ENCODE measurements at places on chromosomes 1 and 21.

- DNase-seq: no peak
Observed at GRCh38 chr1:215844266-215844665, 277.2 kb downstream of the KCTD3 start.

DNA sequence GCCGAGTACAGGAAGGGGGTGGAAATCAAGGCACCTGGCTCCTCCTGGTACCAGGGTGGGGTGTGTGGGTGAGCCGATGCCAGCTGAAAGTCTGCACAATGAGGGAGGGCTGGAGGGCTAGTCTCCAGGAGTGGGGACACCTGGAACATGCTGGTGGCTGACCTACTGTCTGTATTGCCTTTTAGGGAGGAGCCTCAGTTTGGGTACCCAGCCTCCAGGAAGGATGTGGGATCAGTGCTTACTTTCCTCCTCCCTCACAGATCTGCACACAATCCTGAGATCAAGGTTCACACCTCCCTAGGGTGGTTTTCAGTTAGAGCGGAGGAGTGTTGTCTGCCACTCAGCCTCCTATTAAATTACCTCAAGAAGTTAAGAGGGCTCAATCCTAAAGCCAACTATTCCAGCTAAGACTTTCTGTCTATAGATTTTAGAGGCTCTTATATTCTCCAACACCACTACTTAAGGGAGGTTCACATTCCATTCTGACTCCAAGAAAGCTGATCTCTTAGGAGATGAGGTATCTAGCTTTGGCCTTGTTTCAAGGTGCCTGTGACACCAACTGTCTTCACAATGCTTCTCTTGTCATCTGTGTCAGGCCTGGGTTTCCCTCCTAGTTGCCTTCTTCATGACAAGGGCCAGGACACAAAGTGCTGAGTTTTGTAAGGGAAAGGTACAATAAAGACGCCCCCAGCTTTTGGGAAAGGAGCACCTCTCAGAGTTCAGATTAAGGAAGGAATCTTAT, 15.7 kb downstream of the SSR2 start:
- DNase-seq: peak; percentile 5

GRCh38 chr1:84155517-84155916, 11.4 kb downstream of the PRKACB start:
- no peak for DNase-seq

DNA sequence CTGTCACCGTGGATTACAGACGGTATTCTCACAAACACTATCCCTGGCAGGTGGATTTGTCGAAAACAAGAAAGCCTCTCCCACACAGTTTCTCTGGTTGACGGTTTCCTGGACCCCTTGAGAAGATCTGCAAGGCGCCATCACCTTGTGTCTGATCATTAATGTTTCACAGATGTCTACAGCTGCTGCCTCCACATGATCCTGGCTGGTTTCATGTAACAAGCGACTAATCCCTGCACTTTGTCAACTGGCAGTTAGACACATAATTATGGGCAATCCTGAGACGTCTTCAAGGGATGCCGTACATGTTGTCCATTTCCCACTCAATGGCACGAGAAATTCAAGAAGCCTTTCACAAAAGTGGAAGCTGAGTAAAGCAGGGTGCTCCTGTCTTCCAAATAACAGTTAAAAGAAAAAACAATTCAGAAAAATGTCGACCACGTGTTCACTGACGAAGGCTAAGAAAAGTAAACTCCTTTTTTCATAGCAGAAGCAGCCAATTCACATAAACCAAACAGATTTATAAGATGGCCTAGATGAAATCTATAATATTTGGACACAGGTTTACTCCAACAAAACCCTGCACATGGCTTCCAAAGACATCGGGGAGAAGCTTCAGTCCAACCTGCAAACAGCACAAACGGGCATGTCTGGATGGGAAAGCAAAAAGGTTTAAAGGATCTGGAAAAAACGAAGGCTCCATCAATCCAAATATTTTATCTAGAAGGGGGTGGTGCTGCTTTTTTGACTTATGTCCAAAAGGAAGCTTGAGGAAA, 52.2 kb downstream of the CAPZB start:
- no peak for DNase-seq

DNA sequence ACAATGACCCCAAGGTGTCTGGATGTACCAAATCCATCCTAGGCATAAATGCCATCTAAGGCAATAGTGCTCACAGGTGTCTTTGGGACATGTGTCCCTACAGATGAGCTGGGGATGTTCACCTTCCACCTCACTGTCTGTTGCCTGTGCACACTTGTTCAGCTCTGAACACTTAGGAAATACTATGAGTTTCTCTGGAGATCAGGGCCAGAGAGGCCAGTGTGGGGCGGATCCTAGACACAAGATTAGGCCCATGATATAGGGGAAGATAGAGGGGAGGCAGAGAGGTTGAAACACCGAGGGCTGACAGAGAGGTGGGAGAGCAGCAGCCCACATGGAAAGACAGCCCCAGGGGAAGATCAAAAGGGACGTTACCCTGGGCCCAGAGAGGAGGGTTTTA, 25.6 kb downstream of the C1orf116 start:
- no peak for DNase-seq

DNA sequence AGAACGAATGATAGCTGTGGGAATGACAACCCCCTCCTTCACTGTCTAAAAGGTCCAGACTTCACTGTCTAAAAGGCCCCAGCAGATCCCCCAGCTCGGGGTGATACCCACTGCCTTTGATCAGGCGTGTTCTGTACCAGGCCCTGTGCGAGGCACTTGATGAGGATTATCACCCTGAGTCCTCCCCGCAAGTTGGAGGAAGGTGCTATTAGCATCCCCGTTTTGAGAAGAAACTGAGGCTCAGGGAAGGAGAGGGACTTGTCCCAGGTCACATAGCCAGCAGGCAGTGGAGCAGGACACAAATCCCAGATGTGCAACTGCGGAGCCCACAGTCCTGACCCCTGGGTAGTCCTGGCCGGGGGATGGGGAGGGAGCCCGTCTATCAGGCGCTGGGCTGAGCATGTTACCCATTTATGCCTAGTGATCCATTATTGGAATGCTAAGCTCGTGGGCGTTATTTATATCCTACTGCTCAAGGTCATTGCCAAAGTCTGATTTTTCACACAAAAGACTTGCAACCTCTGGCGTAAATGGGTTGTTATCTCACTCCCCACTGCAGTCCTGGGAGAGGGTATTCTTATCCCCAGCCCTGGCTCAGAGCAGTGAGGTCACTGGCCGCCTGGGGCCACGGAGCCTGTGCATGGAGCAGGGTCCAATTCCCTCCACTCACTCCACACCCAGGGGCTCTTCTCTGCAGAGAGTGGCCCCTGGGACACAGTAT, 722.2 kb downstream of the MATN1 start:
- DNase-seq: no peak
